ENCODE measurements at places on chromosomes 4 and X. TPM values are rescaled to one million over a fixed set of nuclear protein-coding genes. Genes with fewer than 3 reads are reported as not detected.

DNA sequence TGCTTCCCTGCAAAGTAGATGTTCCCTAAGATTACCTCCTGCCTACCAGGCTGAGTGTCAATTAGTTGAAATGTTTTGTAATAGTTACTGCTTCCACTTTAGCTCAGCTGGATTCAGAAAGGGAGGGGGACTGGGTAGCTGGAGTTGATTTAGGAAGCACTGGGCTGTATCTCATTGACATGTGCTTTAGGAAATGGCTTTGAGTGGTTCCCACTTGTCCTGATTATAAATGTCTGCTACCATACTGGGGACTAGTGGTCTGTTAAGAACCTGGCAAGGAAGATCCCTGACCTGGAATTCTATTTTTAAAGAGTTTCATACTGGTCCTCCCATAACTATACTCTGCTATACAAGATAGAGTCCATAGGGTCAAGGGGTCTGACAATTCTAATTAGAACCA, 363.9 kb upstream of the PPP1R2C start:
- no peak for DNase-seq

GRCh38 chr4:168852933-168853713, 156.9 kb downstream of the CBR4 start:
- no peak for DNase-seq

GRCh38 chr4:43223820-43224219, 331.3 kb downstream of the GRXCR1 start:
- DNase-seq, result no peak

GRCh38 chr4:9765091-9765490, 16.3 kb upstream of the DRD5 start:
- DNase-seq, result peak; percentile 53

DNA sequence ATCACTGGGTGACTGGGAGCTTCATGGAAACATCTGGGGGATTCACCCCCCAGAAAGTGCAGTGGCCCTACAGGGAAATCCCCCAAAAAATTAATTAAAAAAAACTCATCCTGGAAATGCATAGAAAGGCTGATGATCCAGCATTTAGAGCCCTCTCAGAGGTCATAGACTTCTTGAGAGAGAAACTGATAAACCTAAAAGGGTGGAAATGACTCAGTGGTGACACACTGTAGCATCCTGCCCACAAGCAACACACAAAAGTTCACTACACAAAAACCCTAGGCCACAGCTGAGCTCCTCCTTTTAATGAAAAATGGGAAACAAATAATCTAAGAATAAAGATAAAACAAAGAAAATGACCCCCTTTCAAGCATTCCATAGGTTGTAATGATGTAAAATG, 911.5 kb downstream of the GLUD2 start:
- DNase-seq, result no peak

- no peak for DNase-seq
These were observed 72.1 kb downstream of the COX18 start for GRCh38 chr4:72997409-72997808.

- no peak for DNase-seq
These were observed 177.8 kb downstream of the RASL11B start for GRCh38 chr4:53039741-53040458.

- peak; percentile 42 for DNase-seq
These were observed at the start of gene C4orf36 for GRCh38 chr4:86891762-86892635. Gene C4orf36 (minus strand): TSS chr4:86892422. CDS start chr4:86891520, 902 bp downstream.

- no peak for DNase-seq
These were observed 746.7 kb downstream of the STPG2 start for GRCh38 chr4:97396605-97397004.

- no peak for DNase-seq
These were observed 49.4 kb downstream of the ANXA3 start for GRCh38 chr4:78601013-78601412.

GRCh38 chrX:130228871-130229270, 39.8 kb downstream of the ZNF280C start:
- DNase-seq, result no peak

DNA sequence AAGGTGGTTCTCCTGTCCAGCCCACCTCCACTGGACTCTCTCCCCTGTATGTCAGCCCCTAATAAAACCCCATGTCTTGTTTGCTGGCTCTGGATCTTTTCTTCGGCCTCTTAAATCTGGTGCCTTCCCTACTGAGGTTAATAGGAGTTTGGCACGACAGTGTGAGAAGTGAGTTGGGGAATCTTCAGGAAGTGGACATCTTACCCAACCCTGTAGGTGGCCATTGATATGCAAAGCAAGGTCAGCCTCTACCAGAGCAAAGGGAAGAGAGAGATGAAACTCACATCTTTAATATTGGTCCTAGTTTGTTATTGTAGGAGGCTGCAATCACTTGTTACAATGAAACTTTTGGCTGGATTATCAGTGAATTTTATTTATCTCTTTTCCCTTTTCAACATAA, 111.7 kb downstream of the CHRDL1 start:
- no peak for DNase-seq

DNA sequence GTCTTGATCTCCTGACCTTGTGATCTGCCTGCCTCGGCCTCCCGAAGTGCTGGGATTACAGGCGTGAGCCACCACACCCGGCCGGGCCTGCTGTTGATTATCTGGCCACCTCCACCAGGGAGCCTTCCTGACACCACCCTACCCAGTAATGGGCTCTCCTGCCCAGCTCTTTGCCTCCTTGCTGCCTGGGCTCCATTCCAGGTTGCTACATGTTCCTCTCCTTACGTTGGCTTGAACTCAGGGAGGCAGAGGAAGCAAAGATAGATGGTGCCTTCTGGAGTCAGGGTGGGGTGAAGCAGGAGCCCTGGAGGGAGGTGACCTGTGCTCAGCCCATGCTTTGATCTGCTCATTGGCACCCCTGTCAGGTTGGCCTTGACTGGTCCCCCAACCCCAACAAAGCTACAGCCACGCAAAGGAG, 26.3 kb downstream of the FLNA start:
- no peak for DNase-seq

DNA sequence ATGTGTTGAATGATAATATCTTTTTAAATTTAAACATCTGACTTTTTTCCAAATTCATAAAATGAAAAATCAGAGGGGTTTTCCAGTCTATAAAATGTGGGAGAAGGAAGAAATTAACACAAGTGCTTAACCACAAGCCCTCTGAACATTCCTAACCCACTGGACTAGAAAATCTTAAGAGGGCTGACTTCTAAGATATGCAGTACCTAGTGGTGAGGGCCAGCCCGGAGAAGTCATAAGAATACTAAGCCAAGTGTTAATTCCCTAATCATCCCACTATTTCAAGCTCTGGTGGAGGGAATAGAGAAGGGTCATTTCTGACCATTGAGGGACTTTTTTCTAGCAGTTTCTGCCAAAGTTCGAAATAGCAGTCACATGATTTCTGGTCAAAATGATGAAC, 86.9 kb upstream of the NEIL3 start:
- DNase-seq, result no peak

GRCh38 chr4:18803781-18804180, 782.2 kb upstream of the LCORL start:
- no peak for DNase-seq

DNA sequence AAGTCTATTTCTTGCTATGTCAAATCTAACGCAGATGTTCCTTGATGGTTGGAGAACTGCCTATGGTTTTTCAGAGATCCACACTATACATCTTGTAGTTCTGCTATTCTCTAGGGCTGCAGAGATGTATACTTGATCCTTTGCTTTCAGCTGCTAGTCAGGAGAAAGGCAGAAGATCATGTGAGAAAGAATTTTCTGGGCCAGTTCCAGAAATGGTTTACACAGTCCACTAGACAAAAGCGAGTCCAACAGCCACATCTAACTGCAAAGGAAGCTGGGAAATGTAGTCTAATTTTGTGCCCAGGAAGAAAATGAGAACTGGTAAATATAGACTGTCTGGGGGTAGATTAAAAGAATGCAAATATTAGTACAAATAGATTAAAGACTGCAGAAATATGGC, 394.3 kb upstream of the SLIT2 start:
- no peak for DNase-seq

GRCh38 chr4:128068918-128069317, 7.8 kb downstream of the LARP1B start:
- DNase-seq, result peak; percentile 76

DNA sequence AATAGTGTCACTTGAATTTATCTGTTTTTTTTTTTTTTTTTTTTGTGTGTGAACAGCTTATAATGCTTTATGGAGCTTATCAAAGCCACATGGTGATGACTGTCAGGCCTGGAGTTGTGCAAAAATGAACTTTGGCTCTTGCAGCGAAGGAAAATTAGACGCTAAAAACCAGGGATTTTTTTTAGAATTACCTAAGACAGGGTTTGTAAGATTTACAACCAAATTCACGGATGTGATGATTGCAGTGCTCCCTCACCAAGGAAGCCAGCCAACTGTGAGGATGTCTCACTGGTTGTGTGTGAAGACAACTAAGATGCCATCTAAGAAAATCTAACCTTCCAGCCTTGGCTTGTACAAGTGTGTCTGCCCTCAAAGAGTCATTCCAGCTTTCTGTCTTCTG, 127.1 kb upstream of the SLC4A4 start:
- no peak for DNase-seq

GRCh38 chrX:56564164-56564885, 898 bp downstream of the UBQLN2 start:
- DNase-seq, result peak; percentile 35

DNA sequence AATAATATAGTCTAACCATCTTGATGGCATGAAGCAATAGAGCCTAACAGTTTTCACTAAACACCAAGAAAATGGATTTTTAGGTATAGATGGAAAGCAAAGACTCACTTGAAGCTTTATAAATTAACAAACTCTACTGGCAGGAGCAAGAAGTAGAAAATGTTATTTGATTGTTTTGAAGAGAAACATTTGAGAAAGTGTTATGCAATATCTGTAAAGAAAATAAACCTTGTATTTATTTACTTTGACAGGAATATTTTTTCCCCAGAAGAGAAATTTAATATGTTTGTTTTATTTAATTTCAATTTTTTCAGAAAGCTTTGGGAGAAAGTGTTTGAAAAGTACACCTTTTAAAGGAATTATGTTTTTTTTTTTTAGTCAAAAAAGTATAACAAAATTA, 139.0 kb downstream of the STIM2 start:
- no peak for DNase-seq

DNA sequence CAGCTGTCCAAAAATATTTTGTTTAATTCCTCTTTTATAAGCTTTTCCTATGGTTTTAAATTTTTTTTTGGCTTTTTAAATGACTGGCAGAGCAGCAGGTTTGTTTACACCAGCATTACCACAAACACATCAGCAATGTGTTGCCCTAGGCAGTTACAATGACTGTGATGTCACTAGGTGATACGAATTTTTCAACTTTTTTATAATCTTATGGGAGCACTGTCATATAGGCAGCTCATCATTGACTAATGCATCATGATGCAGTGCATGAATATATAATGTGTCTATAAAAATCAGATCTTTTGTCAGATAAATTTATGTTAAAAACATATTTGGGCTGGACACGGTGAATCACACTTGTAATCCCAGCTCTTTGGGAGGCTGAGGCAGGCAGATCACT, 231.6 kb upstream of the SLIT2 start:
- DNase-seq, result no peak

- no peak for DNase-seq
These were observed 13.1 kb downstream of the HPF1 start for GRCh38 chr4:169744601-169745000.

DNA sequence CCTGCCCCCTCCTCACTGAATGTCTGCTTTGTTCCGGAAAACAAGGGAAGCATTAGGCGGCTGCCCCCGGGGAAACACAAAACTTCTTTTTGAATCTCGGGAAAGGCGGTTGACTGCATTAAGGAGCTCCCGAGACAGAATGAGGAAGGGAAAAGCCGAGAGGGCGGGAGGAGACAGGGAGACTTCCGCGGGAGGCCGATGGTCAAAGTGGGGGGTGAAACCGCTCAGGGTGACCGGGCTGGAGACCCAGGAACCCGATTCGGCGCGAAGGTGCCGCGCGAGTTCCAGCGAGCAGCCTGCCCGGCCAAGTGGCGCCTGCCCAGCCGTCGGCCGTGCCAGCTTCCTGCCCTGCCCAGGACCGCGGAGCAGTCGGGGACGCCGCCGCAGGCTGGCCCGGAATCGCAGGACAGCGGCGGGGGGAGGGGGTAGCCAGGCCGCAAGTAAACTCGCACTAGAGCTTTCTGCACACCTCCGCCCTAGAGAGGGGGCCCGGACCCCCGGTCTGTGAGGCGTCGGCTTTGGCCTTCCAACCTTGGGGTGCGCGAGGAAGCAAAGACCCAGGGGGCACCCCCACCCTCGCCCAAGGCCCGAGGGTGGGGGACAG, 55.1 kb upstream of the BCOR start:
- DNase-seq, result no peak

- DNase-seq, result no peak
These were observed 348.5 kb upstream of the NR3C2 start for GRCh38 chr4:148790691-148791090.

The CT45A5 gene
- total RNA-seq, result not detected

The CNOT6L gene
- 83.4 TPM for total RNA-seq

The DACH2 gene
- total RNA-seq, result not detected

The CT45A2 gene
- total RNA-seq, result not detected

The F11 gene
- not detected for total RNA-seq

The GPR173 gene
- 1.7 TPM for total RNA-seq

The SHOX gene
- total RNA-seq, result not detected

Measured in dermis blood vessel endothelial cell (primary cell).